ENCODE measurements at places on chromosomes 3 and 15. TPM values are rescaled to one million over a fixed set of nuclear protein-coding genes. Genes with fewer than 3 reads are reported as not detected.

Gene THPO
- 0.93 TPM for polyA plus RNA-seq

Gene ZMYND10
- polyA plus RNA-seq, result 0.87 TPM

Gene ERICH6
- polyA plus RNA-seq, result not detected

Gene NR1I2
- 0.08 TPM for polyA plus RNA-seq

Gene FBXO40
- not detected for polyA plus RNA-seq

Gene WWTR1
- polyA plus RNA-seq, result 19.8 TPM

Gene SPTSSB
- polyA plus RNA-seq, result 86.3 TPM

Gene SPINK8
- not detected for polyA plus RNA-seq

Gene LRTM1
- not detected for polyA plus RNA-seq

Gene GOLGA6B
- not detected for polyA plus RNA-seq

- H3K27me3 ChIP-seq, result no peaks in the 10 kb centered on the region
- DNase-seq, result peak; percentile 43
- H3K36me3 ChIP-seq, result no peaks in the 10 kb centered on the region
- H3K4me3 ChIP-seq, result no peak overlapping the region
- no peak overlapping the region for H3K27ac ChIP-seq
These were observed 232.6 kb upstream of the LRTM1 start for GRCh38 chr3:55160241-55160983.

- DNase-seq, result no peak
- H3K36me3 ChIP-seq, result no peaks in the 10 kb centered on the region
- no peak overlapping the region for H3K4me3 ChIP-seq
These were observed 192.9 kb downstream of the BCHE start for GRCh38 chr3:165644331-165644730.

- no peak overlapping the region for H3K27ac ChIP-seq
- H3K4me1 ChIP-seq, result no peaks in the 10 kb centered on the region
- DNase-seq, result no peak
- no peak overlapping the region for H3K4me3 ChIP-seq
- no peaks in the 10 kb centered on the region for H3K27me3 ChIP-seq
These were observed 110.1 kb upstream of the PLXNA1 start for GRCh38 chr3:126872701-126873342.

- no peak overlapping the region for H3K27ac ChIP-seq
- H3K4me3 ChIP-seq, result no peak overlapping the region
- DNase-seq, result peak; percentile 53
- H3K4me1 ChIP-seq, result peaks cover 27% of the 10 kb centered on the region
- peaks cover 27% of the 10 kb centered on the region for H3K36me3 ChIP-seq
These were observed 33.1 kb downstream of the CRTAP start for GRCh38 chr3:33146791-33147445.

GRCh38 chr3:139095803-139096466 lies 51.2 kb upstream of the PRR23C start:
- no peak for DNase-seq
- no peak overlapping the region for H3K4me3 ChIP-seq
- H3K36me3 ChIP-seq, result no peaks in the 10 kb centered on the region
- no peaks in the 10 kb centered on the region for H3K4me1 ChIP-seq
- H3K27ac ChIP-seq, result no peak overlapping the region
- no peaks in the 10 kb centered on the region for H3K27me3 ChIP-seq

DNA sequence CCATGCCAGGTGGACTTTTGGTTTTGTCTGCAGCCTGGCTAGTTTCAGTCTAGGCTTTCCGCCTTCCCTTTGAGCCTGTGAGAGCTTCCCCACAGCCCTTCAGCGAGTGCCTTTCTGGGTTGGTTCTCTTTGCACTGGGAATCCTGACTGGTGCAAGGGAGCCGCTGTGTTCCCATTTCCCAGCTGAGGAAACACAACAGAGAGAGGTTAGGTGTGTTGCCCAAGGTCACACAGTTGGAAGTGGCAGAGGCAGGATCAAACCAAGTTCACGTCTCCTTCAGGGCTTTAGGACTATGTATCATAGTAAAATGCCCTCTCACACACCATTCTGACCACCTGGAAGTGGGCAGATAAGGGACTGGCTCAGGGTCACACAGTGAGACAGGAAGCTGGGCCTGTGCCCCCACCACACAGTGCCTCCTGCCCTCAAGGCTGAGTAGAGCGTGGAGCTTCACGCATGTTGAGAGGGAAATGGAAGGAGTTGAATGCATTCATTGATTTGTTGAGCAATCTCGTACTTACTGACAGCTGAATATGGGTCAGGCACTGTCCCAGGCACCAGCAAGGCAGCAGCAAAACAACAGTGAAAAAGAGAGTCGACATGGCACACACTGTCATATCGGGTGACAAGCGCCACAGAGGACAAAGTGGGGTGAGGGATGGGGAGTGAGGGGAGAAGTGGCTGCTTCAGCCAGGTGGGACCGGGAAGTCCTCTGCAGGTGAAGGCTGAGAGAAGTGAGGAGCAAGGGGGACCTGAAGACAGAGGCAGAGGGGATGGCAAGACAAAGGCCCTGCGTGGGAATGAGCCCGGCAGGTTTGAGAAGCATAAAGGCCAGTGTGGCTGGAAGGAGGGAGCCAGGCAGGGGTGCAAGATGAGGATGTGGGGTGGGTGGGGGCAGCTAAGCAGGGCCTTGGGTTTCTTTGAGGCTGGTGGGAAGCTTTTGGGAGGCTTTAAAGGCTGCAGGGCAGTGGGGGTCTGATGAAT lies 12.3 kb upstream of the ANPEP start:
- H3K4me1 ChIP-seq, result peaks cover 35% of the 10 kb centered on the region
- H3K36me3 ChIP-seq, result no peaks in the 10 kb centered on the region
- H3K4me3 ChIP-seq, result no peak overlapping the region
- no peak for DNase-seq

DNA sequence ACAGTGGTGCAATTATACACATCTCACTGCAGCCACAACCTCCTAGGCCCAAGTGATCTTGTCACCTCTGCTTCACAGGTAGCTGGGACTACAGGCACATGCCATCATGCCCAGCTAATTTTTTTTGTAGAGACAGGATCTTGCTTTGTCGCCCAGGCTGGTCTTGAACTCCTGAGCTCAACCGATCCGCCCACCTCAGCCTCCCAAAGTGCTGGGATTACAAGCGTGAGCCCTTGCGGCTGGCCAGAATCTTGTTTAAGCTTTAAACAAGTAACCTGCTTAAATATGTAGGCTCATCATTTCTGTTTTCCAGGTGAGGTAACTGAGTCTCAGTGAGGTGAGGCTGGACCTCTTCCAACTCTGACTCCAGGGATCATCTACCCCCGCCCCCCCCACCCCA lies 7.7 kb upstream of the PSTPIP1 start:
- H3K27me3 ChIP-seq, result no peaks in the 10 kb centered on the region
- no peak for DNase-seq
- no peaks in the 10 kb centered on the region for H3K36me3 ChIP-seq
- H3K4me1 ChIP-seq, result no peaks in the 10 kb centered on the region
- no peak overlapping the region for H3K27ac ChIP-seq

GRCh38 chr3:67875858-67876257 lies 221.4 kb upstream of the SUCLG2 start:
- DNase-seq, result no peak
- no peak overlapping the region for H3K4me3 ChIP-seq
- no peak overlapping the region for H3K27ac ChIP-seq
- H3K36me3 ChIP-seq, result no peaks in the 10 kb centered on the region
- no peaks in the 10 kb centered on the region for H3K27me3 ChIP-seq

DNA sequence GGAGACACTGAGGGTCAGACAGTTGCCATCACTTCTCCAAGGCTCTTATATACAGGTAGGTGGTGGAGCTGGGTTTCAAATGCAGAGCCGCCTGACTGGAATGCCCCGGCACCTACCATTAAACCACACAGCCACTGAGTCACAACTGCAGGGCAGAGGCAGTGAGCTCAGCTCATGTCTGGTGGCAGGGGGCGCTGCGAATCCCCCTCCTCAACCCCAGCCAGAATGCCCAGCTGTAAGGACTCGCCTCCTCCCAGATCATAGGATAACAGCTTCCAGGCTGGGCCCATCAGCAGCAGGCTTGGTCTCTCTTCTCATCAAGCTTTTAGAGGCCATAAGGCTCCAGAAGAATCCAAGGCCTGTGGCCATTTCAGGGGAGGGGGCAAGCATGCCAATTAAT lies 26.4 kb downstream of the ADCY5 start:
- H3K27me3 ChIP-seq, result peaks cover 6% of the 10 kb centered on the region
- H3K36me3 ChIP-seq, result no peaks in the 10 kb centered on the region
- H3K4me3 ChIP-seq, result no peak overlapping the region
- peak overlapping the region; percentile 33 for H3K27ac ChIP-seq
- DNase-seq, result no peak

GRCh38 chr3:64954995-64955636 lies 267.3 kb upstream of the ADAMTS9 start:
- DNase-seq, result peak; percentile 54
- H3K36me3 ChIP-seq, result no peaks in the 10 kb centered on the region
- no peaks in the 10 kb centered on the region for H3K4me1 ChIP-seq
- peak overlapping the region; percentile 21 for H3K27ac ChIP-seq
- H3K27me3 ChIP-seq, result no peaks in the 10 kb centered on the region

DNA sequence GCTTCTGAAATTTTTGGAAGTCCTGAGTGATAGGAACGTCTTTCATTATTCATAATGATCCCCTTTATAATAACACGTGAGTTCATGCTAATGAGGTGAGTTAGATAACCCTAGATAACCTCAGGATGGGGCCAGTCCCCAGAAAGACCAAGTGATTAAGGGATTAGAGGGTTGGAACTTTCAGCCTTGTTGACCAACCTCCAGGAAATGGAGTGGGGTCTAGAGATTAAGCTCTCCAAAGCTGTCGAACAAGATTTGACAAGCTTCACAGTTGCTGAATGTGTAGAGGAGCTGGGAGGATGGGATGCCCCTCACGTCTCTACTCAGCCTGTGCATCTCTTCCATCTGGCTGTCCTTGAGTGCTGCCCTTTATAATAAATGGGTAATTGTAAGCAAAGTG lies 107.1 kb downstream of the ZMAT3 start:
- no peaks in the 10 kb centered on the region for H3K36me3 ChIP-seq
- no peak overlapping the region for H3K27ac ChIP-seq
- peaks cover 19% of the 10 kb centered on the region for H3K4me1 ChIP-seq
- no peak for DNase-seq
- H3K27me3 ChIP-seq, result no peaks in the 10 kb centered on the region
- H3K4me3 ChIP-seq, result no peak overlapping the region

GRCh38 chr3:41200669-41201021 lies 1.3 kb downstream of the CTNNB1 start:
- H3K4me3 ChIP-seq, result peak overlapping the region; percentile 93
- H3K36me3 ChIP-seq, result no peaks in the 10 kb centered on the region
- DNase-seq, result no peak
- H3K27ac ChIP-seq, result peak overlapping the region; percentile 99
- no peaks in the 10 kb centered on the region for H3K27me3 ChIP-seq
- H3K4me1 ChIP-seq, result peaks cover 51% of the 10 kb centered on the region

GRCh38 chr3:2261747-2262146 lies 163.1 kb downstream of the CNTN4 start:
- no peaks in the 10 kb centered on the region for H3K4me1 ChIP-seq
- no peak overlapping the region for H3K4me3 ChIP-seq
- H3K36me3 ChIP-seq, result no peaks in the 10 kb centered on the region
- DNase-seq, result no peak
- H3K27me3 ChIP-seq, result no peaks in the 10 kb centered on the region

GRCh38 chr3:27080258-27080525 lies 289.0 kb downstream of the NEK10 start:
- H3K27ac ChIP-seq, result no peak overlapping the region
- H3K27me3 ChIP-seq, result no peaks in the 10 kb centered on the region
- DNase-seq, result no peak
- H3K36me3 ChIP-seq, result no peaks in the 10 kb centered on the region

- no peaks in the 10 kb centered on the region for H3K4me1 ChIP-seq
- no peaks in the 10 kb centered on the region for H3K27me3 ChIP-seq
- no peak for DNase-seq
- no peak overlapping the region for H3K27ac ChIP-seq
These were observed 10.1 kb downstream of the SEMA7A start for GRCh38 chr15:74423431-74424257.

- no peaks in the 10 kb centered on the region for H3K27me3 ChIP-seq
- no peak overlapping the region for H3K4me3 ChIP-seq
- H3K4me1 ChIP-seq, result no peaks in the 10 kb centered on the region
- no peaks in the 10 kb centered on the region for H3K36me3 ChIP-seq
- DNase-seq, result no peak
- no peak overlapping the region for H3K27ac ChIP-seq
These were observed 708.7 kb downstream of the VGLL3 start for GRCh38 chr3:86282106-86282787.

- no peak overlapping the region for H3K4me3 ChIP-seq
- H3K36me3 ChIP-seq, result no peaks in the 10 kb centered on the region
These were observed 218.2 kb upstream of the ADAMTS9 start for GRCh38 chr3:64905906-64906410.

DNA sequence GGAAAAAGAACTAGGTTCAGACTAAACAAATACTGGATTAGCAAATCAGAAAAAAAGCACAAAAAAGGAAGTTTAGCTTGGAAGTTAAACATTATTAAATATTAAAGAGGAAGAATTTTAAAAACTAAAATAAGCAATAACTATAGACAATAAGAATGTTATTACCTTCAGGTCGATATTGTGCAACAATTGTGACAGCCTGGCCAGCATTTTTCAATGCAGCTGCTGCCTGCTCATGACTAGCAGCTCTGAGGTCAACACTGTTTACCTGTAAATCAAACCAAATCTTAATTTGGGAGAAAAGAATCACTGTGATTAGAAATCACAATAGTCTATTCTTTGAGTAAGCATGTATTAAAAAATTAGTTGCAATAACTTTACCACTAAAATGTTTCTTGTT lies 75.1 kb upstream of the MELTF start:
- no peaks in the 10 kb centered on the region for H3K27me3 ChIP-seq
- no peak for DNase-seq
- peaks cover 34% of the 10 kb centered on the region for H3K36me3 ChIP-seq
- no peak overlapping the region for H3K4me3 ChIP-seq

- H3K4me1 ChIP-seq, result peaks cover 4% of the 10 kb centered on the region
- H3K27ac ChIP-seq, result no peak overlapping the region
These were observed 69.1 kb upstream of the XCR1 start for GRCh38 chr3:46096336-46096735.

DNA sequence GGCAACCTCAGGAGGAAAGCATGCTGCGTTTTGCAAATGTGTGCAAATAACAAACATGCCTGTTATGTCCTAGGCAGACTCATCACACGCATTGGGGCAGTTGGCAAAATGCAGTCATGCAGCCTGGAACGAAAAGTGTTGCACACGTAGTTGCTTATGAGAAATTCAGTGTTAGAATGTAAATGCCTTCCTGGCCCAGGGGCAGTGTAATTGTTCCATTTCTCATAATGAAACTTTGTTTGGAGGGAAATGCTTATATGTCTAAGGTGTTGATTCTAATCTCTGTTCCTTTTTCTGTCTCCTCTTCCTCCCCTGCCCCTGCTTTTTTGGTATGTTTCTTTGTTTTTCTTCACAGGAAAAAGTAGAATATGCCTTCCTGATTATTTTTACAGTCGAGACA lies 156.0 kb downstream of the CACNA1D start:
- no peaks in the 10 kb centered on the region for H3K27me3 ChIP-seq
- H3K4me3 ChIP-seq, result no peak overlapping the region
- H3K36me3 ChIP-seq, result no peaks in the 10 kb centered on the region
